MG63 (cell line): ENCODE measurements at places on chromosomes 1 and 21.

DNA sequence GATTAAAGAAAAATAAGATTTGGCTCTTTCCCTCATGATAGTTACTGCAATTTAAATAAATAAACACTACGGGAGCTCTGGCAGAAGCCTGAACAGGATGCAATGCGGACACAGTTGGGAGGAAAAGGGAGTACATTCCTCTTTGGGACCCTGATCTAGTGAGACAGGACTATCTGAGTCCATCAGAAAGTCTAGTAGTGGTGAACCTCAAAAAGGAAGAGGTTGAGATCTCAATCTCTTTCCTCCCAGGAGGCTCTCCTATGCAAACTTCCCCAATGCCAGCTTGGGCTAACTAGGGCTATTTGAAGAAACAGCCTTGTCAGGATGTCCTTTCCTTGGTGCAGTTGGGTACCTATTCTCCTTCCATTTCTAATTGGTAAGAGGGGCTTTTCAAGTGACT, 4.9 kb upstream of the ABCD3 start:
- DNase-seq: no peak

DNA sequence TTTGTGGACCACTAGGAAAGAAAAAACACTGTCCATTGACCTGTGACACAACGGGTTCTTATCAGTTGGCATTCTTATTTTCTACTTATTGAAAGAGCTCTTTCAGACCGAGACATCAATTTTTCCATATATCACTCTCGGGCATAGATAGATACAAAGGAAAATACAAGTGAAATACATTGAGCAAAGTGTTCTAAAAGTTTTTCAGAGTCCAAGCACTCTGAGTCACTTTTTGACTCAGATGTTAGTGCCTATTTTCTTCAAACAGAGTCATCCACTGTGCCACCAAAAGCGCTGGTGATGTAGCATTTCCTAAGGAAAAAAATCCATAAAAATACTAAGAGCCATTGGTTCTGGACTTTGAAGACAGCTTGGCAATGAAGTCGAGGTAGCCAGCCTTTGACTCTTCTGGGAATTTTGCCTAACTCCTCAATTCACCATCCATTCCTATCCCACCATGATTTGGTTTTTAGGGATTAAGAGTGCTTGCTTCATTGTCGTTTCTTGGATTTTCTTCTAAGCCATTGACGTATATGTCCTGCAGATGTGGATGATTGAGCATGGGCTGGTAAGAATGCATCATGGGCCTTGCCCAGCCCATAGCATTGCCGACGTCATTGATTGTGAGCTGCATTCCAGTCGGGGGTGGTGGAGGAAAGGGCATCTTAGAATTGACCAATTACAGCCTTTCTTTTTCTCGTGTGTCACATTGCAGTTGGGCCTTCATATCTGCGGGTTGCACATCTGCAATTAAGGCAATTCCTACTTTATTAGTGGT, 10.6 kb downstream of the GALNT2 start:
- DNase-seq: peak; percentile 62

DNA sequence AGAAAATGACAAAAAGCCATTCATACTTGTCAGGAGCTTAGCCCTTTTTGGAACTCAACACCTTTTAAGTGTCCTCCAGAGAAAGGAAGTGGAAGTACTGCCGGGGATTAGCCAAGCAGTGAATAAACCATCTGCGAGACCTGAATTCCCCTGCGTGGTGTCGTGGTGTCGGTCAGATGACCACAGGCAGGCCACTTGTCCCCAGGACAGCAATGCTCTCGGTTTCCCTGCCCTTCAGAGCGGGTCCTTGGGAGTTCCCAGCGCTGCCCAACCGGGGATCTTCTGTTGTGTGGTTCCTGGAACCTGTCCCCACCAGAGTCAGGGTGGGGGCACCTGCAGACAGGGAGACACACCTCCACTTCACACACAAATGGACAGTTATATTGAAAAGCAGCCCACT, 9.2 kb downstream of the GPR157 start:
- DNase-seq: no peak

DNA sequence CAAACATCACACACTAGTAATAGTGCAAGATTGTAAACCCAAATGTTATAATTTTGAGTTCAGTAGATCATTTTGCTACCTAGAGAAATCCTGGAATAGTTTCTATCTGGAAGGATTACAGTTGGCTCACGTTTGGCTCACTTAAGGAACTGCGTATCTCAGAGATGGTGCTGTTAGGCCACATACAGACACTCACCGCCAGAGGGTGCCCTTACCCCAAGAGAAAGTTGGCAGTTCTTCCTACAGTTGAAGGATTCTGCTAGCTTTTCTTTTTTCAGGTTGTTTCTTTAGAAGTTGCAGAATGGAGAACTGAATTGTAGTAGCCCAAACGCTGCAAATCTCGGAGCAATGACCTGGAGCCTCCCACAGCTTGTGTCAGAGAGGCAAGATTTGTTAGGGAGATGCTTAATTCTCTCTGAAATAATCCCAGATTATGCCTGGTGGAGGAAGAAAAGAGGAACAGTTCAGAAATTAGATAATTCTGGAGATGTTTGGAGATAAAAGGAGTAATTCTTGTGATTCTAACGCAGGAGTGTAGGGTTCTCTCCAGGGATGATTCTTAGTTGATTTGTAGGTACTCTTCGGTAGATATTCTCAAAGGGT, 87.9 kb upstream of the PAPPA2 start:
- peak; percentile 69 for DNase-seq

GRCh38 chr1:10494754-10495474, 20.2 kb downstream of the PEX14 start:
- DNase-seq: peak; percentile 39

GRCh38 chr1:236854605-236854983, 59.5 kb downstream of the MTR start:
- peak; percentile 82 for DNase-seq

DNA sequence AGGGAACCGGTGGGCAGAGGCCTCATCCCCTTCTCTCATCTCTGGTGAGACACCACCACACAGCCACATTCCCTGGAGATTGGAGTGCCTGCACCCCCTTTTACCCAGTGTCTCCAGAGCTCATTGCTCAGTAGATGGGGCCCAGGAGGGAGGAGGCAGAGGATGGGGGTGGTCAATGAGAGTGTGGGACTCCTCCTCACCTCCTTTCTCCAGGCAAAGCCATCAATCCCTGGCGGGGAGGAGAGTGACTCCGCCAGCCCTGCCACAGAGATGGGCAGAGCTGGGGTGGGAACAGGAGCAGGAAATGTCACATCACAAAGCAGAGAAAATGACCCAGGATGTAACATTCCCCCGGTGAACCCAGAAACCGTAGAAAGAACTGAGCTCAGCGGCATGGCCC, 117.2 kb downstream of the MATN1 start:
- no peak for DNase-seq

- no peak for DNase-seq
Observed at GRCh38 chr1:60893136-60893930, 189.0 kb upstream of the NFIA start.

DNA sequence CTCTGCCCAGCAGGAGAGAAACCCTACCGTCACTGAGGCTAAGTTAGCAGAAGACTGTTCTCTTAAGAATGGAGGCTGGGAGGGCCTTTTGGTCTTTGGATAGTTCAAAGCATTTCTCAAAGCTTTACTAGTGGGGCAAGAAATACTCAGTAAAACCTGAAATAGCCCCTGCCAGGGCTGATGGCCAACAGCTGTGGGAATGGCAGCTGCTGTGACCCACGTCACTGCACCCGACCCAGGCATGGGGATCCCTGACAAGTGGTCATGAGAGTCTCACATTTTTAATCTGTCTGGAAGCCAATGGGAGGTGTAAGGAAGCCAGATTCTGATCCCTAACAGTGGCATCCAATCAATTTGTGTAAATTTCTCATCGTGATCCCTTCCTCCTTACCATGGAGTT, 44.5 kb upstream of the ENAH start:
- DNase-seq: no peak

DNA sequence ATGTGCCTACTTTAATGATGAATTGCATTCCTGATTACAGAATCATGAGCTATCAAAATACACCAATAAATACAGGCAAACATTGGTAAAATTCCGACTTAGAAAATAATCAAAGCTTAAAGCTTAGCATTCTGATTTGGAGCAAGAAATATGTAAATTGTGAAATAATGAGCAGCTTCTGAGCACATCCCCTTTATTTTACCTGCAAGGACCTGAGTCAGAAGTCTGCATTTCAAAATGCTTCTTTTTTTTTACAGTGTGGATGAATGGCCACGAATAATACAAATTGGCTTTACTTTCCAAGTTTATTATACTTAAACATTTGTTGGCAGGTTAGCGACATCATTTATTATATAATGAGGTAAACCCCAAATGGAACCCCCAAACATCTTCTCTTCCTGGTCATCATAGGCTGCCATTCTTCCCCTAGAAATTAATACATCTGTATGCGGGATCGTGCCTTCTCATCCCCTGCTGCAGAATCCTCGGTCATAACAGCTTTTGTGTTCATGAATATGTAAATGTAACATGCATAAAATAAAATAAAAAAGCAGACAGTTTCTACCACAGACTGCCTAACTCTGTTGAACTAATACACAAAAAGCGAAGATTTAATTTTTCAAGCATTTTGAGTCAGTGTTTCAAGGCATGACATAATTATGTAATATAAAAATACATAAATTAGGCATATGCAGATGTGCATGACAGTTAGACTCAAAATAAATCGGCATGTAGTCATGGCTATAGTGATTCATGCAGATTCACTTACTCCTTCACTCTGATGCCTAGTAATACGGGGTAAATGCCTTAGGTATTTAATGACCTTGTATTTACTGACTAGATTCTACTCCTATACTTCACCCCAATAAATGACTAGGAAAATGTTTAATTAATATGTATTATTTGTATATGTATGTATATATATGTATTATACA, 339.7 kb downstream of the USP25 start:
- no peak for DNase-seq

- peak; percentile 36 for DNase-seq
Observed at GRCh38 chr1:41333146-41333784, 28.0 kb upstream of the FOXO6 start.

- peak; percentile 86 for DNase-seq
Observed at GRCh38 chr21:45818904-45819285, 162.7 kb upstream of the COL6A1 start.

DNA sequence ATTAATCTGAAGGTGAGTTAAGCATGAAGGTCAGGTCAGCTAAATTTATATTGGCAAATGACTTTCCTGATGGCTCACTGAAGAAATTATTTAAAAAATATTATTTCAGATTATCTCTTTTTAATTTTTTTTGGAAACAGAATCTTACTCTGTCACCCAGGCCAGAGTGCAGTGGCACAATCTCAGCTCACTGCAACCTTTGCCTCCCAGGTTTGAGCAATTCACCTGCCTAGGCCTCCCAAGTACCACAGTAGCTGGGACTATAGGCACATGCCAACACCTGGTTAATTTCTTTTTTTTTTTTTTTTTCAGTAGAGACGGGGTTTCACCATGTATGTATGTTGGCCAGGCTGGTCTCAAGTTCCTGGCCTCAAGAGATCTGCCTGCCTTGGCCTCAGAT, 976.7 kb downstream of the TTLL7 start:
- no peak for DNase-seq

- no peak for DNase-seq
Observed at GRCh38 chr1:168227620-168228019, 1.8 kb downstream of the SFT2D2 start.
